ENCODE measurements at places on chromosomes 6 and 20.

GRCh38 chr20:38175304-38176180, 10.5 kb upstream of the TGM2 start:
- no peak for DNase-seq

DNA sequence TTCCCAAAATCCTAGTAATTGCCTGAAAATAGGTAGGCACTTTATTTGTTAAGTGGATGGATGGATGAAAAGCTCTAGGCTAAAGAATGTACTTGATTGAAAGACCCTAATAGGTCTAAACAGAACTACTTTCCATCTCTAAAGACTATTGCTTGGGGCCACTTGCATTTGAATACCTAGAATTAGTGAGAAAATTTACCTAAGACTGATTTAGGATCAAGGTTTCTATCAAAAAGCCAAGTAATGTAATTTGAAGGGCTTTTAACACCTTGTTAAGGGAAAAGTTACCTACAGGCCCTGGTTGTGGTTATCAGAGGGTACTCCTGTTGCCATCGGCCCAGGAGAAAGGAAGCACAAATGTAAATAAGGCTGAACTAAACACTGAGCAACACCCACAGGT, 580.7 kb downstream of the LMBRD1 start:
- no peak for DNase-seq

- DNase-seq, result peak; percentile 64
Observed at GRCh38 chr6:52509281-52510212, 67.3 kb downstream of the TRAM2 start.

- no peak for DNase-seq
Observed at GRCh38 chr6:22081709-22082108, 215.1 kb downstream of the PRL start.

DNA sequence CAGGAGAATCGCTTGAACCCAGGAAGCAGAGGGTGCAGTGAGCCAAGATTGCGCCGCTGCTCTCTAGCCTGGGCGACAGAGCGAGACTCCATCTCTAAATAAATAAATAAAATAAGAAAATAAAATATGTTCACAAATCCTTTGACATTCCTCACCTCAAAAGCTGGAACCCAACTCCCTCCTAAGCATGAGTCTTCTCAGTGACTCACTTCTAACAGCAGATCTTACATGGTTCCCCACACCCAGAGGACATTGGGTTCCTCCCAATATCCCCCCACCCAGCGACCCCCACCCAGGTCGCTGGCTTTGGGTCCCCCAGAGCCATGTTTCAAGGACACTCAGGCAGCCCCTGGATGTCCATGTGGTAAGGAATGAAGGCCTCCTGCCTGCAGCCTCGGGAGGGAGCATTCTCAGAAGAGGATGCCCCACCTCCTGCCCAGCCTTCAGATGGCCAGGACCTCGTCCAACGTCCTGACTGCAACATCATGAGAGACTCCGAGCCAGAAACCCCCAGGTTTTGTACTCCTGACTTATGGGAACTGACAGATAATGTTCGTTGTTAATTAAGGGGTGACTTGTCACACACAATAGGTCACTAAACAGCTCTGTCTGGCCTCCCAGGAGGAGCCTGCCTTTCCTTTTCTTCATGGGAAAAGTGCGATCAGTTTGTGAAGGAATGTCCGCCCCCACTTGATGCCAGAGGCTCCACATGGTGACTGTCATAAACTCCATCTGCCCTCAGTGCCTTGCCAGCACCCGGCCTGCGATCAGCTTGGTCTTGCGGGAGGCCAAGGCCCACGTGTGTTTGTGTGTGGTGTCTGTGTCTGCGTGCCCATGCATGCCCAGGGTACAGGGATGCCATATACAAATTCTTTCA, 10.1 kb upstream of the GMEB2 start:
- DNase-seq, result no peak

- peak; percentile 3 for DNase-seq
Observed at GRCh38 chr20:2386516-2387179, 5.9 kb downstream of the TGM6 start.

- DNase-seq, result peak; percentile 32
Observed at GRCh38 chr6:7249946-7250643, 62.9 kb downstream of the SSR1 start.

- DNase-seq, result no peak
Observed at GRCh38 chr6:110340392-110340965, 17.7 kb downstream of the METTL24 start.

GRCh38 chr6:5303682-5304081, 42.4 kb downstream of the FARS2 start:
- DNase-seq, result peak; percentile 44

DNA sequence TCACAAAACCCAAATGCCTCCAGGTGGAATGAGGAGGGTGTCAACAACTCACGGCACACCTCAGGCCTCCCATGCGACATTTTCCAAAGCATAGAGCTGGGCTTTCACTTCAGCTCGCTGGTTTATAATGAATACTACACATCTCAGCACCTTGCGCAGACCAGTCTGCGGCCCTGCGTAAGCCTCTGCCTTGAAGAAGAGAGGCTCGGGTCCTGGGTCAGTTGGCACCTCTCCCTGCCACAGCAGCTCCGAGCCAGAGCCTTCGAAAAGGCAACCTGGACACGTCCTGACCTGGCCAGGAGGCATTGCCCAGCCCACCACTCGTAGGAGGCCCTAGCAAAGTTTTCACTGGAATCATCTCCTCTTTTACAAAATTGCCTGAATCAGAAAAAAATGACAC, 183.0 kb upstream of the AFDN start:
- DNase-seq, result no peak

DNA sequence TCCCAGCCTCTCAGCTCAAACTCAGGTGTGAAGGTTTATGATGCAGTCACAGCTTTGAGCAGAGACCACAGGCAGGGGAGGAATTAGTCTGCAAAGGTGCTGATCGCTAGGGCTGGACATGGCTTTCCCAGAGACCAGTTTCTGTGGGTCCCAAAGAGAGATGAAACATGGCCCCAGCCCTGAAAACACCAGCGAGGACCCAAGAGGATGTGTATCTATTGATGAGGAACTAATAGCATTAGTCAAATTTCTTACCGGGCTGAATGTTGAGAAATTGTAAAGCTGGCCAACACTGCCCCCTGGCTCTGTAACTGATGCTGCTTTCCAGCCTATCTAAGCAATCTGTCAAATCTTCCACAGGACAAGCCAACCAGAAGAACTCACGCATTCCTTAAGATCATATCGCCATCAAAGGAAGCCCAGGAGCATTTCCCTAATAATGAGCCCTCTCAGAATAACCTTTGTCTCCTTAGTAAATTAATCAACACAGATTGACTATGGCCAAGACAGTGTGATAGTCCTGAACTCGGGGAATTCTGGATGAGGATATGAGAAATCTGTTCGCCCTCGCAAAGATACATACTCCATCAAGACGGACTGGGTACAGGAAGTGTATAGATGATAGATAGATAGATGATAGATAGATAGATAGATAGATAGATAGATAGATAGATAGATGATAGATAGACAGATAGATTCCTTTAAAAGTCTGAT, 7.8 kb upstream of the ACSS1 start:
- peak; percentile 71 for DNase-seq

GRCh38 chr6:112979830-112980229, 632.7 kb downstream of the RFPL4B start:
- peak; percentile 49 for DNase-seq

DNA sequence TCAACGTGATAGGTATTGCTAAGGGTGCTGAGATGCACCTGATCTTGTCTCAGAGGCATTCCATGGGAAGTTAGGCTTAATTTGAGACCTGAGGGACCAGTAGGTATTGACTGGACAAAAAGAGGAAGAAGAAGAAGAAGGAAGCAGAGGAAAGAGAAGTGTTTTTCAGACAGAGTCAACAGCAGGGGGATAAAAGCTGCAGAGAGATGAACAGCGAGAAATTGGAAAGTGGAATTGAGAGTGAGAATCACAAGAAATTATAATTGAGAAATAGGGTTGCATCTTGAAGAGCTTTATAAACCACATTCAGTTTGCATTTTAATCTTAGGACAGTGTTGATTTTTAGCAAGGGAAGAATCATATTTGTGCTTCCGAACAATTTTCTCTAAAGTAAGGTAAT, 254.0 kb downstream of the CD83 start:
- no peak for DNase-seq
